ENCODE measurements at places on chromosomes 1 and 21.
A peak's percentile ranks its signal among the peaks of the same experiment; 100 is the strongest.

DNA sequence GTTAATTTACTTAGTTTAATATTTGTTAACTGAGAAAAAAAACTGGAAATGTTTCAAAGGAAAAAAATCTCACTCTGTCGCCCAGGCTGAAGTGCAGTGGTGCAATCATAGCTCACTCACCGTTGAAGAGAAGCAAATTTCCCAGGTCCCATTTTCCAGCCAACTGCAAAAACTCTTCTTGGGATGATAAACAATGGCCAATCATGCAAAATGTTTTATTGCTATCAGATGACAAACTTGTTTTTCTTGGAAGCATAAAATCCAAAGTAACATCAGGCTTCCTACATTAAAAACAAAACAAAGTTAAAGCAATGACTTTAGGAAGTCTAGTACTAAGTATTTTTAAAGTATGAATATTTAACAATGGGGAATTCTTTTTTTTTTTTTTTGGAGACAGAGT, 84.9 kb downstream of the LYST start:
- no peak for DNase-seq

DNA sequence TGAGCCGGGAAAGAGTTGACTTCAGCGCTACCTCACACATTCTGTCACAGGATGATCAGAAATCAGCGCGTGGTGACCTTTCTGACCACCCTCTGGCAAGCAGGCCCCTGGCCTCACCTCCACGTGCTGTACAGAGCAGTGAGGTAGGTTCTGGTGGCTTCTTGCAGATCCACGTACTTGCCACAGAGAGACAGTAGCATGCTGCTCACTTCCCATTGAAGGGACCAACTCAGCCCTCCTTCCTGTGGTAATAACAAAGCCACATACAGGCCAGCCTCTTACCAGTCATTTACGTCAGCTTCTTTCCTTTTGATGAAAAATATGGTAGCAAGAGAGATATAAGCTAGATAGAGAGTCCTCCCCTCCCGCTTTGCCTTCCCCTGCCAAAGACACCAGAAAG, 200.7 kb downstream of the CHRM3 start:
- DNase-seq, result peak; percentile 14

DNA sequence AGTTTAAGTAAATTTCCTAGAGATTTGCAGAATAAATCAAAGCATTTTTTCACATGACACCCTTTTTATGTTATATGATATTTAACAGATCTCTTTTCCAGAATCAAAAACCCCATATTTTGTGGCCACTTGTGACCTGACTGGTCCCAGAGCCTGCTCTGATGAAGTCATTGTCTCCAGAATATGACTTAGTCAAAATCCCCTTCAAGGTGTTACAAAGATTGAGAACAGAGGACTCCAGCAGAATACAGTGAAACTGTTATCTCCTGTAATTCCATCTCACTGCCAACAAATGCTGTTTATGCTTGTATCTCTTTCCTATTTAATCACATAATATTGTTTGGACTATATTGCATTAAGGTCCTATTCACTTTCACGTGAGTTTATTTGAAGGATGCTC, 25.6 kb downstream of the RGS1 start:
- no peak for DNase-seq

GRCh38 chr1:25004355-25004754, 74.3 kb upstream of the RUNX3 start:
- peak; percentile 32 for DNase-seq

DNA sequence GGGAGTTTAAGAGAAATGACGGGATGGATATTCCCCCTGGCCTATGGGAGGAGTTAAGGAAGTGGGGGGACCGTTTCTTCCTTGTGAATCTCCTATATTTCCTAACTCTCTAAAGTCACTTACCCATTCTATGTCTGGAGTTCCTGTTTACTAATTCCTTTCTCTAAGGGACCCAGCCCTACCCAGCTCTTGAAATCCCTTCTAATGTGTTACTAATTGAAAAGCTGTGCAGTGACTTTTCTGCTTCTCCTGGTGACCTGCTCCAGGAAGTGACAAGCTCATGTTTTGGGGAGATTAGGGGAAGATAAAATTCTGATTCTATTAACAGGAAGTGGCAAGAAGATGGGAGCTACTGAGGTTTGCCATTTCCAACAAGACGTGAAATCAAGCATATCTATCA, 4.0 kb upstream of the SAMSN1 start:
- DNase-seq, result peak; percentile 78

DNA sequence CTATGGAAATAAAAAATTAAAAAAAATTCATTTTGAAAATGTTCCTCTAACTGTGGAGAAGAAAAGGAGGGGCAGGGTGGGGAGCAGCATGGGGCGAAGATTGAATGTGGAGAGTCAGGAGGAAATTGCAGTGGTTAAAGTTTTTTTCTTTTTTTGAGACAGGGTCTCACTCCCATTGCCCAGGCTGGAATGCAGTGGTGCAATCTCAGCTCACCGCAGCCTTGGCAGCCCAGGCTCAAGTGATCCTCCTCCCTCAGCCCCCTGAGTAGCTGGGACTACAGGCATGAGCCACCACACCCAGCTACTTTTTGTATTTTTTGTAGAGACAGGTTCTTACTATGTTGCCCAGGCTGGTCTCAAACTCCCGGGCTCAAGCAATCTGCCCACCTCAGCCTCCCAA, 67.6 kb downstream of the ADSS2 start:
- no peak for DNase-seq

- no peak for DNase-seq
Measured at GRCh38 chr1:179014123-179014522, 11.6 kb upstream of the FAM20B start.

GRCh38 chr1:39044762-39045161, 18.6 kb downstream of the NDUFS5 start:
- DNase-seq, result no peak

GRCh38 chr21:27818847-27819246, 852.0 kb upstream of the ADAMTS5 start:
- DNase-seq, result no peak

DNA sequence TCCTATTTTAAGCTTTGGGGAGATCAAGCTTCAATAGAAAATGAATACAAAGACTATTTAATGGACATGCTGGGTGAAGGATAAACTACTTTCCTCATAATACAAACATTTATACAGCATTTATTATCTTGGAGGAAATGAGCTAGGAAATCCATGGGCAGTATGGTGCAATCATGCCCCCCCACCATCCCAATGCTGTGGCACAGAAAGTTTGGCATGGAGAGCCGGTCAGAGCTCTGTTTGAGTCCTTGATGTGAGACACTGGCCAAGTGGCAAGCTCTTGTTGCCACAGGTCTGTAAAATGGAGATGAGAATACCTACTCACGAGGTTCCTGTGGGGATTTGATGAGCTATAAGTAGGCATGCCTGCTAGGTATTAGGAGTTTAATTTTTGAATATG, 120.6 kb downstream of the MAB21L3 start:
- DNase-seq, result no peak

DNA sequence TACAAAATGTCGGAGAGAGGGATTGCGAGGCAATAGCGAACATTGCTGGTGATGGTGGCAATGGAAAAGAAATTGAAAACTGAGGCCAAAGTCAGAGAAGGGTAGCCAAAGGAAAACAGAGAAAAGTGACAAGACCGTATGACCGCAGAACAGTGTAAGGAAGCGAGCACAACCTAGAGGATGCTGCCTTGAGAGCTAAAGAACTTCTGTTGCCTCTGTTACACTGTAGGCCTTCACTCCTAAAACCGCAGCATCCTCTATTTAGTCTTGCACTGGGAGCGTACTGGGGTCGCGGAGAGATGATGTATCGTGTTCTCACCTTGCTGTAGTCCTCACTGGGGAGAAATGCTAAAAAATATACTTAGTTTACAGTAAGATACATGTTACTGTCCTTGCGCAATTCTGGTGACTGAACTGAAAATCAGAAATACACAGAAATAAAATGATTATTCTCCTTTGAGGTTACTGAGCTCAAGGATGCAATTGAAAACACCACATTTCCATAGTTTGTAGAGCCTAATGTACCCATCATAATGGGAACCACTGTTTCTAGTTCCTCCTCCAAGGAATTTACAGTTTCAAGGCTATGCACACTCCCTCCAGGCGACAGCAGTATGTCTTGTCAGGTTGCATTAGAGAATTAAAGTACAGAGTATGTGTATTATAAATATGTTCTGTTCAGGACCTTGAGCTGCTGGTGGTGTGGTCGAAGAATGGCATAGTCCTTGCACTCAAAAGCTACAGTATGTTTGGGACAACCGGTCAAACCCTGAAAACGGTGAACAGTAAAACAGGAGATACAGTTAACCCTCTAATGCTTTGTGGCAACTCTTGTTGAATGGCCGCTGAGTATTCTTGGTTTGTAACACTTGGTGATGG, 1.3 kb downstream of the NEK7 start:
- DNase-seq, result peak; percentile 75

- DNase-seq, result no peak
Measured at GRCh38 chr1:86906419-86906818, 7.5 kb downstream of the SELENOF start.

DNA sequence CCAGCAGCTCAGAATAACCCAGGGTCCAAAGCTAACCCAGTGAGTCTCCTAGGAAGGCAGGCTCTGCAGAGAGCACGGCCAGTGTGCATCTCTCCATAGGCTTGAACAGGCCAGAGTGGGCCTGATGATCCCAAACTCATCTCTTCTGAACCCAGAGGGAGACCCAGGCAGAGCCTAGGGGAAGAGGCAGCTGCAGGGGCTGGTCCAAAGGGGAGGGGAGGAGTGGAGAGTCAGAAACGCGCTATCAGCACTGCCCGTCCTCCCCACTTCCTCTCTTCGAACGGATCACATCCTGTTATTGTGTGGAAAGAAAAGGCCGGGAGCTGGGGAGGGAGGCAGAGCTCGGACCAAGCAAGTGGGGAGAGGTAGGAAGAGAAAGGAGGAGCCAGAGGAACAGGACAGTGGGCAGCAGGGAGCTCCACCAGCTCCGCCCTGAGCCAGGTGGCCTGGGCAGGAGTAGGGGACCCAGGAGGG, 20.2 kb downstream of the TAL1 start:
- no peak for DNase-seq

DNA sequence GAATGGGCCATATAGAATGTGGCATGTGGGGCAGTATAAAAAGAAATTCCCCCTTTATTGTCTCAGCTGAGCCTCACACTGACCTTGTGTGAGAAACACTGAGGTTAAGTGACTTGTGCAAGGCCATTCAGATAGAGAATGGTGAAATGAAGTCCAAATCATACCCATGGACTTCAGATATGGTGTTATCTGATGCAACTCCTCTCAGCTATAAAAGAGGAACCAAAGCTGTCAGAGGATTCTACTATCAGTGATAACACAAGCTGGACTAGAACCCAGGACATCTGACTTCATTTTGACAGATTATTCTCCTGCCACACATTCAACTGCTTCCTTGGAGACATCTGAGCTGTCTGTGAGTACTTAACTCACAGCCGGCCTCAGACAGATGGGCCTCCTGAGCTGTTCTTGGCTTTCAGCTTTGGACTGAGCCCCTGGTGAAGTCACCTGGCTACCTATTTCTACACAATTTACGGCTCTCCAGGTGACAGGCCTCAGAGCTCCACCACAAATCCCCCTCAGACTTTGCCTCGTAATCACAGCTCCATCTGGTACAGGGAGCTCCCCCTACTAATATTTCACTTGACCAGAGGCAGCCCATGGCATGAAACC, 104.6 kb downstream of the PLXNA2 start:
- DNase-seq, result no peak

DNA sequence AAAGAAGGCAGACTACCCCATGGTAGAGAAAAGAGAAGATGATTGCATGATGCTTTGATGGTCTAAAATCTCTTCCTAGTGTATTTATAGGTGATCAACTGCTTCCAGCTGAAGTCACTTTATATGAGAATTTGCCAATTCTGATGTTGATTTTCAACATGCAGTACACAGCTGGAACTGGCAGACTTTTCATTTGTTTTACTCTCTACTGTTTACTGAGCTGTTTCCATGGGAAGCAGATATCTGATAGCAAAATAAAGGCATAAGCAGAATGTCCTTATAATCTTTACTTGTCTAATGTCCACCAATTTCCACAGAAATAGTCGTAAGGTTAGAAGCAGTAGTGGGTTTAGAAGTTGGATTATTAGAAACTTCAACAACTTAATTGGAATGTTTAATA, 74.9 kb downstream of the SYDE2 start:
- DNase-seq, result no peak

- DNase-seq, result no peak
Measured at GRCh38 chr1:8216005-8216404, 101.9 kb upstream of the SLC45A1 start.

- no peak for DNase-seq
Measured at GRCh38 chr21:42209801-42210479, 9.0 kb upstream of the ABCG1 start.

DNA sequence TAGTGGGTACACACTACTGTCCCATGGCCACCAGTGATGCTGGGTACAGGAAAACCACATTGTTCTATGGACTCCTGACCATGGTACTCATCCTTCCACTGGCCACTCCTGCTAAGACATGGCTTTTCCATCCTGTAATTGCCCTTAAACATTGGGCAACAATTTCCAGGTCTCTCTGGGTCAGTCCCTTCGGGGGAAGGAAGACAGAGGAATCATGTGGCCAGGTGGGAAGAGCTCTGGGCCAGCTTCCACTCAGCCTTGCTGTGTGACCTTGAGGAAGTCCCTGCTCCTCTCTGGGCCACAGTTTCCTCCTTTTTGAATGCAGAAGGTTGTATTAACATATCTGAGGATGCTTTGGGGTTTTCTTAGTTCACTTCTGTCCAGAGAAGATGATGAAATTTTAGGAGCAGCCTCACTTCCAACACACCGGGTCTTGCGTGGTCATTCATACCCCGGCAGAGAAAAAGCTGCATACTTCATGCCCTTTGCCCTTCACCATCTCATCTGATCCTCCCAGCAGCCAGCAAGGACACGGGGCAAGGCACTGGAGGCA, 50.8 kb downstream of the SRRM1 start:
- no peak for DNase-seq

DNA sequence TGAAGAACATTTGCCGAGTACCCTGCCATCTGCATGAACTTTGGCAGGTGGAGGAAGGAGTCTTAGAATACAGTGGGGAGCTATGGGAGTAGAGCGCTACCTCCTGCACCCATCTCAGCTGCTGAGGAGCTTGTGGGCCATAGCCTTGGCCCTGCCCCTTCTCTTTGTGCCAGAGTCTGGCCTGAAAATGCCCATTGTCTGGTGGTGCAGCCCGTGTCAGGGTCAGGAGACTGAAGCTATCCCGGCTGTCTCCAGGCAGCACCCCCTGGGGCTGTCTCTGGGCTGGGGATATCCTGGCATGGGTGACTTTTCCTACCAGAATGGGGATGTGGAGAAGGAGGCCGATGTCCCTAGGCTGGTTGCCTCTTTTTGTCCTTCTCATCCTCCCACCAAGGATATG, 7.3 kb downstream of the IPO13 start:
- DNase-seq, result no peak

DNA sequence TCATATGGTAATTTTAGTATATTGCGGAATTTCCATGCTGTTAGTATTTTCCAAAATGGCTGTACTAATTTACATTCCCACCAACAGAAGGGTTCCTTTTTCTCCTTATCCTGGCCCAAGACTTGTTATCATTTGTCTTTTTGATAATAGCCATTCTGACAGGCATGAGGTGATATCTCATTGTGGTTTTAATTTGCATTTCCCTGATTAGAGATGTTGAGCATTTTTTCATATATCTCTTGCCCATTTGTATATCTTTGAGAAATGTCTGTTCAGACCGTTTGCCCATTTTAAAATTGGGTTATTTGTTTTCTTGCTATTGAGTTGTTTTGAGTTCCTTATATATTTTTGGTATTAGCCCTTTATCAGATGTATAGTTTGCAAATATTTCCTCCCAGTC, 14.0 kb downstream of the CAPZA1 start:
- DNase-seq, result no peak

Data from Jurkat, Clone E6-1 (cell line).